ENCODE measurements at places on chromosomes 6 and 20. TPM values are rescaled to one million over a fixed set of nuclear protein-coding genes. Genes with fewer than 3 reads are reported as not detected.

TSPO2 gene
- total RNA-seq = not detected

FANCE gene
- total RNA-seq = 7.6 TPM

DNA sequence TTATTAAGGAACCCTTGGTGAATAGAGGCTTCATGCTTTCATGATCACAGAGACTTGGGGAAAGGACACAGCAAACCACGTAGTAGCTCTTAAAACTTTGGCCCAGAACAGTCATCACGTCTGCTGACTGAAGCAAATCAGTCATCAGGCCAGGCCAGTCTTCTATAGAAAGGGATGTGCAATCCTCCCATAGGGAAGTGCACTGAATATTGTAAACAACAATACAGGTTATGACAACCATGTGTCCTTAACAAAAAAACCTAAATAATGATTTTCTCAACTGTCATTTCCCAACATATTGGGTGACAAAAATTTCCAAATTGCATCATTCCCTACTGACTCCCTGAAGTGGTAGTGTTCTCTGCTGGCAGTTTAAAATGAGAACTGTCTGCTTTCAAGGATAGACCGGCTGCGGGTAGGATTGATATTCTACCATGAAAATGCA is 388.2 kb upstream of the CITED2 start:
- no peak overlapping the region for H3K4me3 ChIP-seq
- peak; percentile 17 for DNase-seq
- peak overlapping the region; percentile 93 for H3K27ac ChIP-seq
- no peaks in the 10 kb centered on the region for H3K36me3 ChIP-seq
- H3K4me1 ChIP-seq = peaks cover 73% of the 10 kb centered on the region
- no peaks in the 10 kb centered on the region for H3K27me3 ChIP-seq

GRCh38 chr20:23193801-23194384 is 107.8 kb upstream of the CD93 start:
- DNase-seq = no peak
- no peaks in the 10 kb centered on the region for H3K36me3 ChIP-seq
- no peak overlapping the region for H3K27ac ChIP-seq
- H3K27me3 ChIP-seq = no peaks in the 10 kb centered on the region
- H3K4me3 ChIP-seq = no peak overlapping the region

DNA sequence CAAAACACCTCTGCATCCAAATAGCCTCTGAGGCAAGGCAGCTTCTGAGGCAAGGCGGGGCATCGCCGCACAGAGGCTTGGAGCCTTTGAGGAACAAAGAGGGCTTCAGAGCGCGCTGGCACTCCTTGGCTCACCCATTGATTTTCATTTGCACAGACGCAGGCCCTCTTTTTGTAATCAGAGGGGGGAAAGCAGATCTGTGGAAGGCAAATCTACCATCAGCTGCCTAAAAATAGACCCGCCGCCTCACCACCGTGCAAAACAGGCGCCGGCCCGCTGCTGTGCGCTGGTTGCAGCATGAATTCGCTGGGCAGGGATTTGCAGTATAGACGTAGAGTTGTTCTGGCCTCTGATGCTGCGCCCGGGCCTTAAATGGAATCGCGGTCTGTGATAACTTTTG is 69.9 kb upstream of the STMND1 start:
- no peak overlapping the region for H3K27ac ChIP-seq
- DNase-seq = no peak
- H3K4me3 ChIP-seq = no peak overlapping the region

FLRT3 gene
- 0.58 TPM for total RNA-seq

SEL1L2 gene
- not detected for total RNA-seq

HCRTR2 gene
- total RNA-seq = not detected

SLC32A1 gene
- not detected for total RNA-seq

DNA sequence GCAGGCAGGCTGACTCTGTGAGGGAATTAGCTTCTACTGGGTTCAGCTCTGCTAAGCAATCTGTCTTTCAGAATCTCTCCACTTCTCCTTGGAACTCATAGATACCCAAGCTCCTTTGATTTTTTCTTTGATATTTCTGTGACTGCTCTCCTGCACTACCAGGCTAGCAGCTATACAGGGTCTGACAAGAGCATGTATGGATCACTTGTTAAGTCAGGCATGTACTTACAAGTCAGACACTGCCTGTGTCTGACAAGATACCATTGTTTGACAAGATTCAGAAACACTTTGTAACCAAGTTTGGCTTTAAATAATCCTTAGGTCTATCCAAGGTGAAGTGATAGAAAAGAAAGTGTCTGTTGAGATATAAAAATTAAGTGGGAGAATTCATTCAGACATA is 79.5 kb downstream of the SESN1 start:
- no peak for DNase-seq
- H3K36me3 ChIP-seq = no peaks in the 10 kb centered on the region
- peak overlapping the region; percentile 96 for H3K27ac ChIP-seq
- H3K4me1 ChIP-seq = peaks cover 33% of the 10 kb centered on the region
- H3K27me3 ChIP-seq = no peaks in the 10 kb centered on the region

DNA sequence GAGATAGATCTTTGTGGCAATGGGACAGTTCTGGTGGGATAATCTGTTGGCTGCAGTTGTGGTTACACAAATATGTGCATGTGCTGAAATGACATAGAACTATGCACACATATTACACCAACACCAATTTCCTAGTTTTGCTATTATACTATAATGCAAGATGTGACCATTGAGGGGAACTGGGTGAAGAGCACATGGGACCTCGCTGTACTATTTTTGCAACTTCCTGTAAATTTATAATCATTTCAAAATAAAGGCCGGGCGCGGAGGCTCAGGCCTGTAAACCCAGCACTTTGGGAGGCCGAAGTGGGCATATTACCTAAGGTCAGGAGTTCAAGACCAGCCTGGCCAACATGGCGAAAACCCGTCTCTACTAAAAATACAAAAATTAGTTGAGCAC is 8.7 kb downstream of the ARMC12 start:
- no peak overlapping the region for H3K27ac ChIP-seq
- no peaks in the 10 kb centered on the region for H3K27me3 ChIP-seq
- H3K4me1 ChIP-seq = peaks cover under 1% of the 10 kb centered on the region
- no peaks in the 10 kb centered on the region for H3K36me3 ChIP-seq

DNA sequence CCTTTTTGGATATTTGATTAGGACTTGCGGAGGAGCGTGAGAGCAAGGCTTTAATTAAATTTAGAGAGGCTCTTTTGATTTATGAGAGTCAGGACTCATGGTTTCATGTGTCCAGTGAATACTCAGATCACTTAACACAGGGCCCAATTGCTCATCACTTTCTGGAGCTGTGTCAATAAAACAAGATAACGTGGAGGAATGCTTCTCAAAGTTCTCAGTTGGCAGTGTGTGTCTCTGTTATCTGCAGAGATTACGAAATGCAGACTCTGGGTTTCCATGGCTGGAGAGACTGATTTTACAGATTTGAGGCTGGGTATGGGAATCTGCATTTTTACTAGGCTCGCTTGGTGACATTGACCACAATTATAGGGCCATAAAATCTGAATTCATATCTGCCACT is 335.8 kb upstream of the FLRT3 start:
- no peak for DNase-seq
- no peak overlapping the region for H3K4me3 ChIP-seq
- H3K27ac ChIP-seq = no peak overlapping the region
- H3K27me3 ChIP-seq = no peaks in the 10 kb centered on the region

GRCh38 chr20:23050847-23051627 is 1.6 kb upstream of the THBD start:
- DNase-seq = peak; percentile 84
- no peaks in the 10 kb centered on the region for H3K36me3 ChIP-seq
- peak overlapping the region; percentile 94 for H3K27ac ChIP-seq
- no peaks in the 10 kb centered on the region for H3K27me3 ChIP-seq

- H3K27ac ChIP-seq = no peak overlapping the region
- H3K4me3 ChIP-seq = no peak overlapping the region
- H3K27me3 ChIP-seq = no peaks in the 10 kb centered on the region
Observed at GRCh38 chr6:110671447-110671846, 143.8 kb downstream of the CDK19 start.

DNA sequence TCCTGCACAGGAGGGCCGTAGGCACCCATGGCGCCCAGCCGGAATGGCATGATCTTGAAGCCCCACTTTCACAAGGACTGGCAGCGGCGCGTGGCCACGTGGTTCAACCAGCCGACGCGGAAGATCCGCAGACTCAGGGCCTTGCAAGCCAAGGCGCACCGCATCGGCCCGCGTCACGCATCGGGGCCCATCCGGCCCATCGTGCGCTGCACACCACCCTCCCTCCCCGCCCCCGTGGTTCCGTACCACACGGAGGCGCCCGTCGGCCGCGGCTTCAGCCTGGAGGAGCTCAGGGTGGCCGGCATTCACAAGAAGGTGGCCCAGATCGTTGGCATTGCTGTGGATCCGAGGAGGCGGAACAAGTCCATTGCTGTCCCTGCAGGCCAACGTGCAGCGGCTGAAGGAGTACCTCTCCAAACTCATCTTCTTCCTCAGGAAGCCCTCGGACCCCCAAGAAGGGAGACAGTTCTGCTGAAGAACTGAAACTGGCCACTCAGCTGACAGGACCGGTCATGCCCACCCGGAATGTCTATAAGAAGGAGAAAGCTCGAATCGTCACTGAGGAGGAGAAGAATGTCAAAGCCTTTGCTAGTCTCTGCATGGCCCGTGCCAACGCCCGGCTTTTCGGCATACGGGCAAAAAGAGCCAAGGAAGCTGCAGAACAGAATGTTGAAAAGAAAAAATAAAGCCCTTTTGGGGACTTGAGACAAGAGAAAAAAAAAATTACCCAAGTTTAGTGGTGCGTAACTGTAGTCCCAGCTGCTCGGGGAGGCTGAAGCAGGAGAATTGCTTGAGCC is 9.9 kb upstream of the NCOA5 start:
- no peak overlapping the region for H3K4me3 ChIP-seq
- no peak for DNase-seq
- no peak overlapping the region for H3K27ac ChIP-seq
- H3K36me3 ChIP-seq = no peaks in the 10 kb centered on the region
- no peaks in the 10 kb centered on the region for H3K4me1 ChIP-seq
- peaks cover 42% of the 10 kb centered on the region for H3K27me3 ChIP-seq

GRCh38 chr6:149031859-149032598 is 285.2 kb downstream of the UST start:
- no peak for DNase-seq
- no peak overlapping the region for H3K27ac ChIP-seq
- no peak overlapping the region for H3K4me3 ChIP-seq
- no peaks in the 10 kb centered on the region for H3K27me3 ChIP-seq
- H3K4me1 ChIP-seq = no peaks in the 10 kb centered on the region

- H3K36me3 ChIP-seq = no peaks in the 10 kb centered on the region
- no peaks in the 10 kb centered on the region for H3K27me3 ChIP-seq
- DNase-seq = no peak
Observed at GRCh38 chr6:23145781-23146180, 576.4 kb downstream of the HDGFL1 start.

- no peaks in the 10 kb centered on the region for H3K27me3 ChIP-seq
- H3K36me3 ChIP-seq = no peaks in the 10 kb centered on the region
- DNase-seq = no peak
- H3K4me3 ChIP-seq = no peak overlapping the region
Observed at GRCh38 chr20:25338112-25339023, 52.3 kb downstream of the ABHD12 start.

SNAP91 gene
- total RNA-seq = not detected

DNA sequence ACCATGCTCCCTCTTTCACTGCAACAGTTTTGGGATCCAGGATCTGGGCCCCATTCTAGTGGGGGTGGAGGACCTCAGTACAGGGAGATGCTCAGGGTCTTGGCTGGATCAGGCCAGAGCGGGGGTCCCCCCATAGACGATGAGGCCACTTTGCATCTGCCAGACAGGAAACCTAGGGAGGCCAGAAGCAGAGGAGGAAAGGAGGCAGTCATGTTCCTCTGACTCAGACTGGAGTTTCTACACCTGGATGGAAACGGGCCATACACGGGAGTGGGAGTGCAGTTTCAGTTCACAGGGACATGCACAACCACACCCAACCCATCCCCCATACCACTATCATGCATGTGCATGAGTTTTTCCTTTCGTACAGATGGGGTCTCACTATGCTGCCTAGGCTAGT is 3.6 kb upstream of the EMILIN3 start:
- no peaks in the 10 kb centered on the region for H3K36me3 ChIP-seq
- peaks cover 17% of the 10 kb centered on the region for H3K27me3 ChIP-seq
- no peak for DNase-seq
- no peak overlapping the region for H3K4me3 ChIP-seq

DNA sequence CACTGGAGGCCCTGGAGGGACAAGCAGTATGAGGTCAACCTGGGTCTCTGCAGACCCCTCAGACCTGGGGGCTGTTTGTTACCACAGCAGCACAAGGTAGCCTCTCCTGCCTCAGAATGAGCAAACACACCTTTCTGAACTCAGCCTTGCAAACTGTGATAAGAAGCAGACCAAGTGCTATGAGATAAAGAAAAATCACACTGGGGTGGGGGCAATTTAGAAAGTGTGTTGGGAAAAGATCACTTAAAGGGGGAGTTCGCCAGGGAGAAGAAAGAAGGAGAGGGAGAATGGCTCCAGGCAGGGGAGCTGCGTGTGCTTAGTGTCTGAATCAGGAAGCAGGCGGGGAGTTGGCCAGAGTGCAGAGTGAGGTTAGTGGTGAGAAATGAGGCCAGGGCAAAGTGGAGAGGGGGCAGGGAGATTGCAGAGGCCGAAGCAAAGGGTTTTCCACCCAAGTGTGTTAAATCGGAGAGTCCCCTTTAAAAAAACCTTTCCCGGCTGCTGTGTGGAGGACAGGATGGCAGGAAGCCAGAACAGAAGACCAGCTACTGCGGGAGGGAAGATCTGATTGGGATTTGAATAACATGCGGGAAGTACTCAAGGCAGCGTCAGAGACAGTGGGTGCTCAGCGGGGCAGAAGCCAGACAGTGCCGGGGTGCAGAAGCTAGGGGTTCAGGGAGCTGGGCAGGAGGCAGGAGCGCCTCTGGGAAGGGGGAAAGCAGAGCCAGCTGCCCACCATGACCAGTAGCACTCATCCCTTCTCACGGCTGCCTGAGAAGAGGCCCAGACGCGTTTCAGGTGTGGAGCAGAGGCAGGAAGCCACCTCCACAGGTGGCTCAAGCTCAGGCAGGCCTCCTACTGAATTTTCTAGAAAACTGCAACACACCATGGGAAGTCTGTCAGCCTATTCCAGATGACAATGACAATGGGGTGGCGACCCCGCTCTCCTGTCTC is 9.0 kb downstream of the ADA start:
- no peak for DNase-seq
- H3K27ac ChIP-seq = peak overlapping the region; percentile 75
- no peaks in the 10 kb centered on the region for H3K36me3 ChIP-seq
- H3K27me3 ChIP-seq = no peaks in the 10 kb centered on the region

DNA sequence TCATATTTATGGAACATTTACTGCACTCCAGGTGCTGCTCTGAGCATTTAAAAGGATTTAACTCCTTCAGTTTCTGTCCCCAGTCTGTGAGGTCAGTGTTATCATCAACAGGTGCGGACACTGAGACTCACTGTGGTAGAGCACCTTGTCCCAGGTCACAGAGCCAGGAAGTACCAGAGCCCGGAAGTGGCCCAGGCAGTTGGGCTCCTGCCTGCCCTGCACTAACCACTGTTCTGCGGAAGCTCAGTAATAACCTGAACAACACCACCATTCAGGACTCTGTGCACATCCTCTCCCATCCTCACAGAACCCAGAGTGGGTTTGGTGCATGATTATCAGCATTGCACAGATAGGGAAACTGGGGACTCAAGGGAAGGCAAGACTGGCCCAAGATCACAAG is 16.8 kb upstream of the SIRPG start:
- no peak for DNase-seq
- no peaks in the 10 kb centered on the region for H3K4me1 ChIP-seq
- H3K4me3 ChIP-seq = no peak overlapping the region
- H3K27ac ChIP-seq = no peak overlapping the region
- no peaks in the 10 kb centered on the region for H3K36me3 ChIP-seq

ANKEF1 gene
- 1.4 TPM for total RNA-seq

STX11 gene
- 2.0 TPM for total RNA-seq

Data from gastrocnemius medialis (tissue), 4 donors.